ENCODE measurements at places on chromosomes 2 and 18.
A peak's percentile ranks its signal among the peaks of the same experiment; 100 is the strongest.

GRCh38 chr2:72145289-72145657 lies 2.4 kb downstream of the CYP26B1 start:
- DNase-seq: no peak

- peak; percentile 48 for DNase-seq
Measured at GRCh38 chr18:11752116-11752911, 63.2 kb downstream of the GNAL start.

DNA sequence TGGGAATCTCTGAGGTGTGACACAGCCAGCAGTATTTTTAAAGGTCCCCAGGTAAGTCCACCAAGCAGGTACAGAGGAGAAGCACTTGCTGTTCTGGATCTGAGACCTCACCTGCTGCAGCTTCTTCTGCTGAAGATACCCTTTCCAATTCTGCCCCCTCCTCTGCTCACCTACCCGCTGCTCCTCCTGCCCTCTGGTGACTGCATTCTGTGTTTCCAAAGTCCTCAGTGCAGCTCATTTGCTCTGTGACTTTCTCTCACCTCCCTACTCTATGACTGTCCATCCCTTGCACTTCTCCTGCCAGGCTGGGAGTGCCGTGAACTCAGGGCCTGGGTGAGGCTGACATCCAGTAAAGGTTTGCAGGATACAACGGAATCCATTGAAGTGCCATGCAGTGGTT lies 205.2 kb upstream of the LYPD1 start:
- DNase-seq: no peak

DNA sequence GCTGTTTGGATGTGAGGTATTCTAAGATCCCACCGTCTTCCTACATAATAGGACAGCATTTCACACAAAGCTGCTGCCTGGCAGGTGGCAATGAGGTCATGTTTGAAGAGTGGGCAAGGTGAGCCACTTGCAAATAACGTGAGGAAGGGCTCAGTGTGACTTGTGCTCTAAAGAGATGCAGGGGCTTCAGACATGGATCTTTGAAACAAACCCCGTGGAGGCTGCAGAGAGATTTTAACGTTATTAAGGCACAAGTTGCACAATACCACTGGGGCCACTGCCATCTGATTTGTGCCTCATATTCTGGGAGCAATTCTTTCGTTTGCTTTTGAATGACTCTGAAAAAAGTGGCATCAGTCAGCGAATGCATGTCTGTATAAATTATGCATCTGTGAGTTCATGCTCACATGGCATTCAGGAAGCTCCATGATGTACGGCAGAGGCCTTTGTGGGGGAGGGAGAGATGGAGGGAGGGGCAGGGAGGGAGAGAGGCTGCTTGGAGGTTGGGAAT lies 362.0 kb downstream of the SOX11 start:
- no peak for DNase-seq

GRCh38 chr2:163207693-163208370 lies 369.3 kb upstream of the KCNH7 start:
- DNase-seq: no peak

DNA sequence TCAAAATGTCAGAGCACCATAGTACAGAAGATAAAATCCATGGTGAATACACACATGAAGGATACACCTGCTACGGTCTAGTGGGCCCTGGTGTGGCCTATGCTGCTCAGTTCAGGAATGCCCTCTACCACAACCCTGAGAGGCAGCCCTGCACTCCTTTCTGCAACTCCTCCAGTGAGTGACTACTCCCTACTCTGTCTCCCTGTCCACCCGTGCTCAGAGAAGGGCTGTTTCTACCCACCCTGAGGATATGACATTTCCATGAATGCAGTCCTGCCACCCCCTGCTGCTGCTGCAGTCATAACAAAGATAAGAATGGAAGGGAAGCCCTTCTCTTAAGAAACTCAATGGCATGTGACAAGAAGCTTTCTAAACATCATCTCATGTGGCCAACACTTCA lies 137.0 kb downstream of the EN1 start:
- no peak for DNase-seq

- peak; percentile 10 for DNase-seq
Measured at GRCh38 chr18:39345321-39345720, 1779.7 kb upstream of the CELF4 start.

GRCh38 chr18:76405681-76406356 lies 89.2 kb downstream of the ZNF516 start:
- peak; percentile 20 for DNase-seq

DNA sequence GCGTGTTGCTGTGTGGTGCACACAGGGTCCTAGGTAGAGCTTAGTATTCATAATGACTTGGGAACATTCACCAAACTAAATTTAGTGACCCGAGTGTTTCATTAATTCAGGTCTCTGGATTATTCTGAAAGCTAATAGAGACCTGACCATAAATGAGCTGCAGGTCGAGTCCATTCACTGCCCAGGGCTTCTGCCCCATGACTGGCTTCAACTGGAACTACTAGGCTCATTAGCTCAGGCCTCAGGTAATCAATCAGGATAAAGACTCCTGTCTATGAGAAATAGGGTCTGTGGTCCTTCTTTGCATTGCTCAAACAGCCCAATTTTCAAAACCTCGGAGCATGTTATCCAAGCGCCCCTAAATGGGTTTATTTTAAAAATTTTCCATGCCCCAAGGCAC lies 30.0 kb upstream of the OTOF start:
- DNase-seq: no peak

DNA sequence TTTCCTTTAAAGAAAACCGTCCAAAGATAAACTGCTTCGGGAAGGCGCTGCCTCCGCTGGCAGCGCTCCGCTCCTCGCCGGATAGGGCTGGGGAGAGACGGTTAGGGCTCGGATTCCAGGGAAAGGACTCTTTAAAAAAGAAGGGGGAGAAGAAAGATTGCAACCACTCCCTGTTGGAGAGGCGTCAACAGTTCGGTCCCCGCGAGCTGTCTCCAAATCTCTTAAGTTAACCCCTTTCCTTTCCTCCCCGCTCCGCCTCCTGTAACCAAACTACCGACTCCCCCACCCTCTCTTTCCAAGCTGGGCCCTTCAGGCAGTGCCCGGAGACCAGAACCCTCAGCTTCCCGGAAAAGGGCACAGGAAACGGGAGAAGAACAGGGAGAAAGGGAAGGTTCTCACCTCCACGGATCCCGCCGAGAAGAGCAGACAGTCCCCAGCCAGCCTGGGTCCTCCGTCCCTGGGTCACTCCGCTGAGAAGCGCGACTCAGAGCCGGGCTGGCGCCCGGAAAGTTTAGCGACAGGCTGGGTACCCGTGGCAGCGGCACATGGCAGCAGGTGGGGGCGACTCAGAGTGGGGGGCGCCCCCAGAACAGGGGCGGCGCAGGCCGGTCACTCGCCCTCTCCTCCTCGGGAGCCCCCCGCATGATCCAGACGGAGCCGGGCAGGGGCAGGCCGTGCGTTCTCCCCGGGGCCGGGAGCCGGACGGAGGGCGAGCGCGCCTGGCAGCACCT lies 675 bp downstream of the FZD5 start:
- peak; percentile 22 for DNase-seq

GRCh38 chr2:173448938-173449471 lies 94.3 kb downstream of the CDCA7 start:
- DNase-seq: peak; percentile 79

DNA sequence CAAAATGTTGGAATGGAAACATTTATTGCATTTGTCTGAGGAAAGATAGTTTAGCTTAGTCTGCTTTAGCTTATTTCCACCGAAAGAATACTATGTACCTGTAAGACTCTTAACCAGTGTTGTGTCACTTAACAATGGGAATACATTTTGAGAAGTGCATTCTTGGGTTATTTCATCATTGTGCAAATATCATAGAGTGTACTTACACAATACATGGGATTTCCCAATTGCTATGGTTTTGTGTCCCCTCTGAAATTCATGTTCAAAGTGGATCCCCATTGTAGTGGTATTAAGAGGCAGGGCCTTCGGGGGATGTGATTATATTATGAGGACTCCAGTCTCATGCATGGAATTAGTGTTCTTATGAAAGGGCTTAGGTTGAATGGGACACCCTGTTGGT lies 249.4 kb upstream of the UBE2E3 start:
- peak; percentile 54 for DNase-seq

DNA sequence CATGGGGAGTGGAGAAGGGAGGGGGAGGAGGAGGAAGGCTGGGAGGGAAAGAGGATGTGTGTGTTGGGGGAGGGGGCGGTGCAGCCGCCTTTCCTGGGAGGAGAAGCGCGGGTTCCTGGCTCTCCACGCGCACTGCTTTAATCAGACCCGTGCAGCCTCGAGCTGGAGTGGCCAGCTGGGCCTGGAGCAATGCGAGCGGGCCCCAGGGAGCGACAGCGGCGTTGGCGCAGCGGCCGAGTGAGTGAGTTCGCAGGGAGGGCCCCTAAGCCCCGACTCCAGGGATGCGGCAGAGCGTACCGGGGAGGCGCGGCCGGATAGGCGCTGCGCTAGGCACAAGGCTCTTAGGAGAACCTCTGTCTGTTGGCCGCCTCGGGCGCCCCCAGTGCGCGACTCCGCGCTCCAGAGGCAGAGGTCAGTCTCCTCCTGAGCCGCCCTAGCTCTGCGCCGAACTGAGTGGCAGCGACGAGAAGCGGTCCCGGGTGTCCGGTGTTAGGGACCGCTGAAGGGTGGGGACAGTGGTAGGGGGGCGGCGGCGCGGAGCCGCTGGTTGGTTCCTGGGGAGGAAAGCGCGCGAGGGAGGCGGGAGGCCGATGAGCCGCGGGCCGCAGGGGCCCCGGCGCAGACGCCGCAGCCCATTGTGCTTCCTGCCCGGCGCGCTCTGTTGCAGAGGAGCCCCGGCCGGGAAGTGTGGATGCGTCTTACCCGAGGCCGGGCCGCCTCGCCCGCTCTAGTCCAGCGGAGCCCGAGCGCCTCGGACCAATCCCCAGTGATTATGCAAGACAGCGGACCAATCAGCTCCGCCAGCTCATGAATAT lies 455 bp upstream of the DLX1 start:
- peak; percentile 94 for DNase-seq

DNA sequence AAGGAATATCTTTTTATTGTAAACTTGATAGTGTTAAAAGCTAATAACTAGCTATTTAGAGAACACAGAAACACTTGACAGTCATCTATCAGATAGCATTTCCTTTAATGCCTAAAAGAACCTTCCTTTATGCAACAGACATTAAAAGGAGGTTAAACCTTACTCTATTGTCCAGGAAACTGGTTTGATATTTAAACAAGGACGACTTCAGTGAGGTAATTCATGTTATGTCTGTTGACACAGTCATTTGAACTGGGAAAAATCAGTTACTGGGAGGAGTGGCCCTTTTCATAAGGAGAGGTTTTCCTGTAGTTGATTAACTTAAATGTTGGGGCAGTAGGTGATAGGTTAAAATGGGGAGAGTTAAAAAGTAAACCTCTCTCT lies 6.7 kb downstream of the TGIF1 start:
- no peak for DNase-seq

DNA sequence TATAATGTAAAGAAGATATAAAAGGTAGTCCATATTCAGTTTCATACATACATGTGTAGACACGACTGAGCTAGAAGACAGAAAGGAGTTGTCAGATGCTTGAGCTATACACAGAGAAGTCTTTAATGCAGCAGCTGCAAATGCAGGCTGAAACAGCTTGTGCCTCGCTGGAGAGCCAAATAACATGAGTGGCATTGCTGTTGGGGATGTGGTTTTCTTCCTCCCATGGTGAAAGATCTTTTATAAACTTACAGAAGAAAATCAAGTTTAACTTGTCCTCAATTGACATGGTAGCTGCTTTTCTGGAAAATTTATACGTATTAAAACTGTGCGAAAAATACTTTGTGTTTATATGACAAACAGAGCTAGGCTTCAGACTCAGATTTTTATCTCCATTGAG lies 16.4 kb upstream of the IL1R1 start:
- DNase-seq: no peak

Measured in fibroblast of mammary gland (primary cell).